ENCODE measurements at places on chromosomes 12 and 14.

DNA sequence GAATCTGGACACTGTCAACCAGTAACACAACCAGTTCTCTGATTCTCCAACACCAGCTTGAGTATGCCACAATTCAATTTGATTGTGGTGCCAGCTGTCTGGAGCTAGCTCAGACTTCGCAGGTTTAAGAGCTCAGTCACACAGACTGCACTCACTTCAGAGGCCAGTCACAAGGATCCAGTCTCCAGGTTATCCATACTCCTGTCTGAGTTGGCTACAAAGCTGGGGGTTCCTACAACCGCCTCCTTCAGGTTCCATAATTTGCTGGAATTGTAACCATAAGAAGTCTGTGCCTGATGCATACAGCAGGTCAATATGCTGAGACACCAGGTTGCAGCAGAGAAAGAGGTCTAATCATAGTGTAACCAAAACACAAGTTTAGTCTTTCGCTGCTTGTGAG lies 70.5 kb upstream of the CPSF6 start:
- no peak for DNase-seq

GRCh38 chr12:39846971-39847650 lies 227.5 kb upstream of the ABCD2 start:
- DNase-seq = no peak

DNA sequence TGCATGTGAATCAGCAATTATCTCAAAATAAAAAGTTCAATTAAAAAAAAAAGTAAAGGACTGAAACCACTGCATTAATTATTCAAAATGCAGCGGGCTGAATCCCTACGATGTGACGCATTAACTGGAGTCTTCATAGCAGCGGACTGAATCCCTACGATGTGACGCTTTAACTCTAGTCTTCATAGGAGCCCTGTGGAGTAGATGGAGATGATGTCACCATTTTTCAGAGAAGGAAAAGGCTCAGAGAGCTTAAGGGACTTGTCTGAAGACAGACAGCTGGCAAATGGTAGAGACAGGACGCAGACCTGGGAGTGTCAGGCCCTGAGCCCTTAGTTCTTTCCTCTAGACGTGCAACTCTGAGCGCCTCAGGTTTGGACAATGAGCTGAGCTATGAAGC lies 168.0 kb upstream of the MYL2 start:
- DNase-seq = no peak

DNA sequence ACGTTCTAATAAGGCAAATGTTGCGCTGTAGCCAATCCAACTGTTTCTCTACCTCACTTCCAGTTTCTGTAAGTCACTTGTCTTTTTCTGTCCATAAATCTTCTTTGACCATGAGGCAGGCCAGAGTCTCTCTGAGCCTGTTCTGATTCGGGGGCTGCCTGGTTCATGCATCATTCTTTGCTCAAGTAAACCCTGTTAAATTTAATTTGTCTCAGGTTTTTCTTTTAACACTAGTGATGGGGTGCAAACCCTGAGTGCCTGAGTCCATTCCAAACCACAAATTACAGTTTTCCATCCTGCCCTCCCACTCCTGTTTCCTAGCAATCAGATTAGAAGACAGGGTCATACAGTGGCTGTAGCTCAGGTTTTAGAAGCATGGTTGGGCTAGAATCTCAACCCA lies 41.9 kb downstream of the VWF start:
- DNase-seq = no peak

DNA sequence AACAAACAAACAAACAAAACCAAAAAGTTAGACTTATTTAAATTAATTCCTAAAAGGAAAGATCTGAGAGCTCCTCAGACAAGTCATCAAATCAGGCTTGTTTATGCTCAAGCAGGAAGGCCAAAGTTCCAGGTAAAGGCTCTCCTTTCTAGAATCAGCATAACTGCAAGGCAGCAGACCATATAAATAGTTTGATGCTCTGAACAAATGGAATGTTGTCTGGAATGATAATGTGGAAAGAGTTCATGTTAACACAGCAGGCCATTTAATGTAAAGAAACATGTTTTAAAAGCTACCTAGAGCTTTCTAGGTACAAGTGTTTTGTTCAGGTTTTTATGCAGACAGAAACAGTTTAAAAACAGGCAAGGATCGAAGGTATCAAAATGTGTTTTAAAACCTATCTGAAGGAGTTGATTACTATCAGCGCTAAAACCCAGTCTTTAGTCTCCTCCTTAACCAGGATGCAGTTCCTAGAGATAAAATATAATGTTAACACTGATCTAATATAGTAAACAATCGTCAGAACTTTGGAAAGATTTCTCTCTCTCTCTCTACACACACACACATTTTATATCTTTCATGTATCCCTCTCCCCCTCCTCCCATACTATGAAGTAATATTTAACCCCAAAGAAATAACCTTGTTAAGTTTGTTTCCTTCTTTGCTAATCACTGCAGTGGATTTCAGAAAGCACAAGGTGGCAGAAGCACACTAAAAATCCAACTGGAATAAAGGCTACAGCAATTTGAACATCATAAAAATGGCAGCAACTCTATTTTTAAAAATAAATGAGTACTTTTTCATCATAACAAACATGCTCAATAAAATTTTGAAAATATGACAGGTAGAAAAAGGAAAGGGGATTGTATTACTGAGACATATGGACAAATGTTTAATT lies 135.5 kb downstream of the PAWR start:
- DNase-seq = no peak

DNA sequence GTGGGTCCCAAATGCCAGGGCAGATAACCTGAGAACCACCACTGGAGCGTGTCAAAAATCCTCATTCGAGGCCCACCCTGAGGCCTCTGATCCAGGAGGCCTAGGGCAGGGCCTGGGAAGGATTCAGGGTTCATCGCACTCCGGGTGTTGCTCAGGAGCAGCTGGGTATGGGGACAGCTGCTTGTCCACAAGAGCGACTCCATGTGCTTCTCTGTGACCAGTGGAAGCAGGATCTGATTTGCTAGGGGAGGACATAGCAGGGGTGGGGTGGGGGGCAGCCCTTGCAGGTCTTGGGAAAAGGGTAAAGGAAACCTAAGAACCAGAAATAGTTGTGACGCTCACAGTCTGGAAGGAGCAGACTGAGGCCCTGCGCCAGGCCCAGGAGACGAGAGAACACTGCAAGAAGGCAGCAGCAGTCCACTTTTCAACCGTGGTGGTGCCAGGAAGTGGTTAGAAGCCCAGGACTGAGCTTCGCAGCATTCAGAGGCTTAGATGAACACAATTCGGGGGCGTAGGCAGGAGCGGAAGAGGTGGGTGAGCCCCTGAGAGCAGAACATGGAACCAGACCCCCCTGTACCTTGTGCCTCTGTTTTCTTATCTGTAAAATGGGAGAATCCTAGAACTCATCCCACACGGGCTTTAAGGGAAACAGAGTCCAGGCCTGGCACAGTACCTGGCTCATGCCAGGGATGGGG lies 33.7 kb downstream of the ITPK1 start:
- no peak for DNase-seq

GRCh38 chr12:11596141-11596540 lies 53.3 kb upstream of the ETV6 start:
- DNase-seq = no peak

GRCh38 chr12:48184549-48184922 lies 1.1 kb downstream of the CCDC184 start:
- no peak for DNase-seq

DNA sequence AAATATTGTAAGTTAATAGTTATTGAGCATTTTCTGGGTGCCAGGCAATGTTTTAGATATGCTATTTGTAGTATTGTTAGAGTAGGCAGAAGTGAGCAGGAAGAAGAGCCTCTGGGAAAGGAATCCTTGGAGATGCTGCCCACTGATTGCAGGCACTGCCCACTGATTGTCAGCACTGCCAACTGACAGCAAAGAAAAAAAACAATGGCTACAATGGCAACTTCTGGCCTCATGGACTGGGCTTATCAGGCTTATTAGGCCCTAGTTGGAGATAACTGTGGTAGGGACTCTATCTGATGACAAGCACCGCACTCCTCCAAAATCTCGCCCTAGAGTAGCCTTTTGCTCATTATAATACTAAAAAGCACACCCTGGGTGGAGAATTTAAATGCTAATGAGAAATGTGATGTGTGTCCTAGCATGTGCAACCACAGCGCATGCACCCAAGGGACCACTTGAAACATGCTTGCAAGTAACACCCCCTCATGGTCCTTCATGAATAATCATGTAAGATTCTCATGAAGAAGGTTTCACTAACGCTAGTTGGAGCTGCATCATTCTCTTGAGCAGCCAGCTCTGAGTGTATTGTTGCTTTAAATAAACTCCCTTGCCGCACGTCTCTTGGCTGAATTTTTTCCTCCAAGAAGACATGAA lies 103.5 kb upstream of the PPP4R3A start:
- no peak for DNase-seq

GRCh38 chr12:89567691-89568239 lies 41.9 kb upstream of the POC1B start:
- DNase-seq = no peak

DNA sequence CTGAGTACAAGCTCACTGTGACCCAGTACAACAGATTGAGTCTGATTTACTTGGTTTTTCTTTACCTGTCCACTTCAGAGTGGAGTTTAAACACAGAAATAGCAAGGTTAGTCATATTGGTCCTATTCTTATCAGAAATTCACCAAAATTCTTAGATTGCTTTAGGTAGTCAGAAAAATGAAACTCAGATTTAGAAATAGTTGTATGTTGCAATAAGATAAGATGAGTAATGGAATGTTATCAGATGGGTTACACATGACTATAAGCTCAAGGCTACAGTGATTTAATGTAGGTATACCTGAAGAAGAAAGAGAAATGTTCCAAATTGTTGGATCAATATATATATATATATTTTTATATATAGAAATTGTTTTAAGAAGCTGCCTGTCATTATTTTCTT lies 524.1 kb downstream of the LRFN5 start:
- DNase-seq = no peak

DNA sequence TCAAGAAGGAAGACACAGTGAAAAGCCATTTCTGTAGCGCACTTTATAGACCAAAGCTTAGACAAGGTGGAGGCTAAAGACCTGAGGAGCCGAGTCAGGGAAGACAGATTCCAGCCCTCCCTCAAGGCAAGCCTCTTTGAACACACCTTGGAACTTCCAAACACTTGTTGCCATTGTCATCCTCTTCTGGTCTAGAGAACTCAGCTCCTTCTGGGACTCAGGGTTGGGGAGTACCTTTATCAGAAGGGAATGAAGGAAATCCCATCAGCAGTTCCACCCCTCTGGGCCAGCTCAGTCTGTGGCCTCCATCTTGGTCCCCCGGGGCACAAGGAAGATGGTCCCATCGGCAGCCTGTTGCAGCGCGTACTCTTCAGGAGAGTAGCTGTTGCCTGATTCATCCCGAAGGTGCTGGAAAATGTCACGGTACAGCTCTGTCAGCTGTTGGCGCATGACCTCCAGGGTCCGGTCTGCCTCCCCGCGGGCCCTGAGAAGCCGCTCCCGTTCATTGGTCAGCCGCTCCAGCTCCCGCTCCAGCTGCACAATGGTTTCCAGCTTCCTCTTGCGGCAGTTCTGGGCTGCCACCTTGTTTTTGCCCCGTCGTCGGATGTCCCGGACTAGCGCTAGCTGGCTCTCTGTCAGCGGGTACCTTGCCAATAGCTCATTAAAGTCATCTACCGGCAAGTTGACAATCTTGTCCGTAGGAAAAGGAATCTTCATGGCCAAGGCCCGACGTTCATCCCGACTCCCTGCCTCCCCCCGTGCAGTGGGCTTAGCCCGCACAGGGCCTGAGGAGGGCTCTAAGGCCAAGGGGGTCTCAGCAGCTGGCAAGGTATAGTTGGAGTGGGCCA lies 8.5 kb downstream of the NFE2 start:
- DNase-seq = no peak

- DNase-seq = no peak
These were observed 180.3 kb downstream of the RAD51B start for GRCh38 chr14:67999705-68000384.

GRCh38 chr12:78645956-78646355 lies 218.6 kb upstream of the SYT1 start:
- no peak for DNase-seq

GRCh38 chr12:109835827-109836226 lies 2.6 kb upstream of the TRPV4 start:
- DNase-seq = no peak

GRCh38 chr14:61328626-61329262 lies 7.4 kb downstream of the PRKCH start:
- no peak for DNase-seq

GRCh38 chr12:64273527-64274403 lies 51.7 kb upstream of the KICS2 start:
- no peak for DNase-seq

GRCh38 chr12:52506858-52507715 lies 13.1 kb downstream of the KRT5 start:
- DNase-seq = no peak

- no peak for DNase-seq
These were observed 2.0 kb downstream of the MAP4K5 start for GRCh38 chr14:50530358-50530757.

DNA sequence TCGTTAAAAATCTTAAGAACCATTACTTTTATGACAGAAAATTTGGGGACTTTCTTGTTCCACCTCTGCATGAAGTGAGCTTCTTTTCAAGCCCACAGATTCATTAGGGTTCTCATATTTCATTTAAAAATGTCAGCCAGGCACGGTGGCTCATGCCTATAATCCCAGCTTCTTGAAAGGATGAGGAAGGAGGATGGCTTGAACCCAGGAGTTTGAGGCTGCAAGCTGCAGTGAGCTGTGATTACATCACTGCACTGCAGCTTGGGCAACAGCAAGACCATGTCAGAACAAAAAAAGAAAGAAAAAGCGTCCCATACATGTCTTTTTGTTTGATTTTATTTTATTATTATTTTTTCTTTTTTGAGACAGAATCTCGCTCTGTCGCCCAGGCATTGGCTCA lies 43.4 kb upstream of the ATF1 start:
- DNase-seq = no peak

- DNase-seq = no peak
These were observed 167.3 kb upstream of the GRIN2B start for GRCh38 chr12:14148489-14149270.

DNA sequence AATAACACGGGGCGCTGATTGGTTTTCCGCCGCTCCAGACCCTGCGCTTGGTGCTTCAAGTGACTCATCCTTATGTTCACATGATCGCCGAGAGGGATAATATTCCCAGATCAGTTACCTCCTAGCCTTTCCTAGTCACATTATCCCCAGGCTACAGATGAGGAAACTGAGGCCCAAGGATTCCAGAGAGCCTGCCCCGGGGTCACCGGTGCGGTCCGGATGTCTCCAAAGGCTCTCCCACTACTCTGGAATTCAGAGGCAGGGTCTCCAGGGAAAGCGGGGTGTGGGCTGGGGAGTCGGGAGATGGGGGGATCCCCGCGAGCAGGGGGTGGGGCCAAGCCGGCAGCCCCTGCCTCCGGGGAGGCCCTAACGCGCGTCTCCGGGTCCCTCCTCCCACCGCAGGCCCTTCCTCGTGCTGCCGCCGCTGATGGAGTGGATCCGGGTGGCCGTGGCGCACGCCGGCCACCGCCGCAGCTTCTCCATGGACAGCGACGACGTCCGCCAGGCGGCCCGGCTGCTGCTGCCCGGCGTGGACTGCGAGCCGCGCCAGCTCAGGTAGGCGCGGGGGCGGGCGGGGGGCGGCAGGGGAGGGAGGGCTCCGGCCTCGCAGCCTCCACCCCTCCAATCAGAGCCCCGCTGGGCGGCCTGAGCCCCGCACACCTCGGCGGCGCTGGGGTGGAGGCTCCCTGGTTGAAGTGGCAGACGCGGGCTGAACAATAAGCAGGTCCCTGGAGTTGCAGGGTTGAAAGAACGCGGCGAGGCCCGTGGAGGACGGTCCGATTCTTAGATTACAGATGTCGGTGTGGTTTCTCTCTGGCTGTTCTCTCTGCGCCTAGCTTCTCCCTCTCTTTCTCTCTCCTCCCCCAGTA lies 104.6 kb upstream of the PWP1 start:
- no peak for DNase-seq

GRCh38 chr12:109606320-109607028 lies 32.9 kb downstream of the MVK start:
- DNase-seq = peak; percentile 51
